Glutamatergic neuron (in vitro differentiated cells): ENCODE measurements at places on chromosomes 7 and 10.

DNA sequence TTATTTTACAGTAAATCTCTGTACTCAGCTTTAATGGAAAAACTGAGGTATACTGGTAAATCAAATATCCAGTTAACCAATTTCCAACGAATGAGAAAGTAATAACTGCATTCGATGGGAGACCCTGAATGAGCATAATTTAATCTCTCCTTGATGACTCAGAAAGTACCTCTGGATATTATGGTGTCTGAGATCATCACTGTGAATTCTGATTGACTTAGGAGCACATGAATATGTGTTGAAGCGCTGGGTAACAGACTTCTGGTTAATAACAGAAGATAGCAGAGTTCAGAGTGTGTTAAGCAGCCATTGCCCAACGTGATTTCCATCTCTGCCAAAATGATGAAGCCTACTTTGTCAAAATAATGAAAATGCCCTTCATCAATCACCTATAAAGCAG, 116.6 kb downstream of the NRP1 start:
- H3K4me3 ChIP-seq, result no peak overlapping the region
- H3K27me3 ChIP-seq, result peaks cover 2% of the 10 kb centered on the region
- H3K36me3 ChIP-seq, result peaks cover 22% of the 10 kb centered on the region

DNA sequence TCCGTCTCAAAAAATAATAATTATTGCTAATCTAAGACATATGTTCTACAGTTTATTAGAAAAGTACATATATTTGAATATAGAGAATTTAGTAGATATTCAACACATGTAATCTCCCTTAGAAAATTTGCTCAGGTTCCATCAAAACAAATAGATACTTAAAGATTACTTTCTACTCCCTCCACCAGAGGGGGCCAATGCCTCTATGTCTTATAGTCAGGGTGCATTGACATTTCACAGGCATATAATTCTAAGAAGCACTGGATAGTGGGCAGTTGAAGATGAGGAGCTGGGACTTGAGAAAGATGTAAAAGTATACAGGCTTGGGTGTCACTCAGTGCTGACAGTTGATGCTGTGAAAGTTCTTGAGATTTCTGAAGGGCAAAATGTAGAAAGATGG, 301.6 kb upstream of the HPS1 start:
- no peaks in the 10 kb centered on the region for H3K36me3 ChIP-seq
- DNase-seq, result peak; percentile 21
- no peak overlapping the region for H3K27ac ChIP-seq
- no peaks in the 10 kb centered on the region for H3K4me1 ChIP-seq

- no peak for DNase-seq
- no peaks in the 10 kb centered on the region for H3K27me3 ChIP-seq
- H3K36me3 ChIP-seq, result no peaks in the 10 kb centered on the region
Measured at GRCh38 chr7:41882745-41883420, 180.0 kb upstream of the INHBA start.

DNA sequence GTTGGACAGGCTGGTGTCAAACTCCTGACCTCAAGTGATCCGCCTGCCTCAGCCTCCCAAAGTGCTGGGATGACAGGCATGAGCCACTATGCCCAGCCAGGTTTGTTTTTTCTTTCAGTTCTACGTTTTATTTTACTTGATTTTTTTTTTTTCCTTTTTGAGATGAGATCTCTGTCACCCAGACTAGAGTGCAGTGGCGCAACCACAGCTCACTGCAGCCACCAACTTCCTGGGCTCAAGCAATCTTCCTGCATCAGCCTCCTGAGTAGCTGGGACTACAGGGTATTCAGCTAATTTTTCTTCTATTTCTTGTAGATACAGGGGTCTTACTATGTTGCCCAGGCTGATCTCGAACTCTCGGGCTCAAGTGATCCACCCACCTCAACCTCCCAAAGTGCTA, 24.3 kb downstream of the GDI2 start:
- no peak overlapping the region for H3K27ac ChIP-seq
- H3K4me1 ChIP-seq, result peaks cover 2% of the 10 kb centered on the region
- no peak for DNase-seq
- H3K27me3 ChIP-seq, result no peaks in the 10 kb centered on the region

DNA sequence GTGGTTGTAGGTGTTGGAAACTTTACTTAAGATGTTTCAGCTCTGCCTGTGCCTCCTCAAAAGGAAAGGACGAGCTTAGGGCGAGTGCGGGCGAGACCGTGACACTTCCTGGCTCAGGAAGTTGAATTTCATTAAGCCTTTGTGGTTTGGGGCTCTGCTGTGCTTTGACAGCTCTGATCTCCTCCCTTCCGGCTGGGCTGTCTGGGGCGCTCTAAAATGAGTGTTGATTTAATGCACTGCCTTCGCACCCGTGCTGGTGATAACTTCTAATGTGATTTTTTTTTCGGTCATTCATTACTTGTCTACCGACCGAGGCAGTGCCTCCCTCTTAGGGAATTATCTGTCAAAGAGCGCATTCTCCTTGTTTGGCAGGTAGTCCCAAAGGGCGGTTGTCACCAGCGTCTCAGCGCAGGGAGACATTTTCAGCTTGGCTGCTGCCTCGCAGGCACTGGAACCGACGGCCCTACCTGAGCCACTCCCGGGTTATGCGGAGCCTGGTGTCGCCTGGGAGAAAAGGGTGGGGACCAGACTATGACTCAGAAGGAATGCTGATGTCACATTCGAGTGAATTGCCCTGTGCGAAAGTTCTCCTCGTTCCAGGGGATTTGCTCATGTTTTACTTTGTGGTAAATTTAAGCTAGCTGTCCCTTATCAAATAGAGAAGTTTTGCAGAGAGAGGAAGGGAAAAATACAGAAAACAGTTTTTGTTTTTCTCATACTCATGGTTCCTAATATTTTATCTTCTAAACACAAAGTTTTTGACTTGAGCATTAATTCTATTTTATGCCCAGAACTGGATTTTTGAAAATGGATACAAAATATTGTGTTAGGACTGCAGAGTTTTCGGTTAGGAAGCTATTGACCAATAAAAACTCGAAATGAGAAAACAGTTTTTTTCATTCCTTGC, 920 bp downstream of the TES start:
- peaks cover 9% of the 10 kb centered on the region for H3K27me3 ChIP-seq
- peak overlapping the region; percentile 84 for H3K27ac ChIP-seq
- H3K36me3 ChIP-seq, result no peaks in the 10 kb centered on the region
- H3K4me1 ChIP-seq, result peaks cover 8% of the 10 kb centered on the region
- H3K4me3 ChIP-seq, result peak overlapping the region; percentile 98

- no peak overlapping the region for H3K4me3 ChIP-seq
- DNase-seq, result no peak
- no peaks in the 10 kb centered on the region for H3K27me3 ChIP-seq
- H3K4me1 ChIP-seq, result no peaks in the 10 kb centered on the region
- H3K27ac ChIP-seq, result no peak overlapping the region
- no peaks in the 10 kb centered on the region for H3K36me3 ChIP-seq
Measured at GRCh38 chr7:29857654-29858053, 51.3 kb downstream of the WIPF3 start.

- no peak overlapping the region for H3K27ac ChIP-seq
- no peak overlapping the region for H3K4me3 ChIP-seq
- DNase-seq, result no peak
- no peaks in the 10 kb centered on the region for H3K27me3 ChIP-seq
Measured at GRCh38 chr7:13524076-13524475, 465.4 kb downstream of the ETV1 start.

DNA sequence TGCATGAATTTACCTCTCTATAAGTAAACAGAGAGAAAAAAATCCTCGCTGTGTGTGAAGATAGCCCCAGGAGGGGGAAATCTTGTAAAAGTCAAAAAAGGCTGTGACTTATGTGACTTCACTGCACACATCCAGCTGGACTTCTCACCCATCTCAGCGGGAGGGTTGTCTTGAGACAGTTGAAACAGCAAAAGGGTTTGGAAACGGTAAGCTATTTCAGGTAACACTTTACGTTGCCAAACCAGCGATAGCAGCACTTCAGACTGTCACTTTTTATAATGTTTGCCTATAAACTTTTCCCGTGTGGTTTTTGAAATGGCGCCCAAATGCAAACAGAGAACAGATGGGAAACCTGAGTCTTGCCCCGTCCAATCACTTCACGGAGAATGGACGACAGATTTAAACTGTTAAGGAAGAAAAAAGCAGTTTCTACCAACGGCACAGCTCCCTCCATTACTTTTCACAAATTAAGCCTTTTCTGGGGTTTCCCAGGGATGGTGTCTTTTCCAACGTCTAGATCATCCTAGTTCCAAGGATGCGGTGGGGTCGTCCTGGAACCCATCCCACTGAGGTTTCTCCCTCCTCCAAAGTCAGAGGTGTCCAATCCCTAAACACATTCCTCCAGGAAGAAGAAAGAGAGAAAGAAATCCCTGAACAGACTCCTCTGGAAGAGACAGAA, 25.2 kb downstream of the FGFR2 start:
- H3K27me3 ChIP-seq, result peaks cover 3% of the 10 kb centered on the region
- no peak overlapping the region for H3K4me3 ChIP-seq
- H3K36me3 ChIP-seq, result no peaks in the 10 kb centered on the region
- no peak overlapping the region for H3K27ac ChIP-seq

DNA sequence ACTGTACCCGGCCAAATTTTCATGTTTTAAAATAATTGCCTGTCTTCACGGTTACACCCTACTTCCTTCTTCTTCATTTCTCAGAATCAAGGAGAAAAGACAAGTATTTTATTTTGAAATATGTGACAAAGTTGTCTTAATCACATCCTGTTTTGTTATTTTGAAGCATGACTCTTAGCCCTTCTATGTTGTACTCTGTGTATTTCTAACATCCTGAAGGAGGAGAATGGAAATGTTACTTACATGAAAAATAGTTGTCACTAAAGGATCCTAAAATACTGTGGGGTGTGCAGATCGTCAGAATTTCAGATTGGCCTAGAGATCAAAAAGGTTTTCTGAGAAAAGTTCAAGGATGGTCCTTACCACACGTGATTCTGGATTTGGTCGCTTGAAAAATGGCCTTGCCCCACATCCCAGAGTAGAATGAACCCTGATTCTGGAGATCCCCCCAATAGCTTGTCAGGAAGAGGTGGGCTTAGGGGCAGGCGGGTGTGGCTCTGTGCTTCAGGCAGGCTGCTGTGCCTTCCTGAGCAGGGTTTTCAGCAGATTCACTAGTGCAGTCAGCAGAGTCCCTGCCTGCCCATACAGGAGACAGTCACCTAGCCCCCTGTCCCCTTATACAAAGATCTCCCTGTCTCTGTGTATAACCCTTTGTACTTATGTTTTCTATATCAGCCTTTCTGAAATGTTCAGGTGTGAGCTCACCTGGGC, 8.6 kb downstream of the UPP1 start:
- DNase-seq, result no peak
- H3K4me3 ChIP-seq, result no peak overlapping the region
- H3K36me3 ChIP-seq, result peaks cover 9% of the 10 kb centered on the region

DNA sequence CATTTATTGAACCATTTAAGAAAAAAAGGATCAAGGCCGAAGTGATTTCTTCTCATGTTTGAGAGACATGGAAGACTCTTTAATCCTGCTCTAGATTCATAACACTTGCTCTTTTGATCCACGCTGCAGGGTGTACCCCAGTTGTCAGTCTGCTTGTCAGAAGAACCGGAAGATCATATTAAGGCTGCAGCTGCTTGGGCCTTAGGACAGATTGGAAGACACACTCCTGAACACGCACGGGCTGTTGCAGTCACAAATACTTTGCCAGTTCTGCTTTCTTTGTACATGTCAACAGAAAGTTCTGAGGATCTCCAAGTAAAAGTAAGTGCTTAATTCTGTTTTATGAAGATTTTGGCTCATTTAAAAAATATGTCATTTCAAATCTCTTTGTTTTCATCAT, 46.3 kb downstream of the SPAG6 start:
- H3K4me1 ChIP-seq, result no peaks in the 10 kb centered on the region
- peaks cover 1% of the 10 kb centered on the region for H3K27me3 ChIP-seq
- no peak overlapping the region for H3K4me3 ChIP-seq
- H3K27ac ChIP-seq, result no peak overlapping the region
- DNase-seq, result no peak

GRCh38 chr10:51918884-51919325, 219.5 kb upstream of the CSTF2T start:
- no peak overlapping the region for H3K27ac ChIP-seq
- H3K4me3 ChIP-seq, result no peak overlapping the region
- DNase-seq, result no peak
- H3K4me1 ChIP-seq, result peaks cover 18% of the 10 kb centered on the region
- no peaks in the 10 kb centered on the region for H3K27me3 ChIP-seq

DNA sequence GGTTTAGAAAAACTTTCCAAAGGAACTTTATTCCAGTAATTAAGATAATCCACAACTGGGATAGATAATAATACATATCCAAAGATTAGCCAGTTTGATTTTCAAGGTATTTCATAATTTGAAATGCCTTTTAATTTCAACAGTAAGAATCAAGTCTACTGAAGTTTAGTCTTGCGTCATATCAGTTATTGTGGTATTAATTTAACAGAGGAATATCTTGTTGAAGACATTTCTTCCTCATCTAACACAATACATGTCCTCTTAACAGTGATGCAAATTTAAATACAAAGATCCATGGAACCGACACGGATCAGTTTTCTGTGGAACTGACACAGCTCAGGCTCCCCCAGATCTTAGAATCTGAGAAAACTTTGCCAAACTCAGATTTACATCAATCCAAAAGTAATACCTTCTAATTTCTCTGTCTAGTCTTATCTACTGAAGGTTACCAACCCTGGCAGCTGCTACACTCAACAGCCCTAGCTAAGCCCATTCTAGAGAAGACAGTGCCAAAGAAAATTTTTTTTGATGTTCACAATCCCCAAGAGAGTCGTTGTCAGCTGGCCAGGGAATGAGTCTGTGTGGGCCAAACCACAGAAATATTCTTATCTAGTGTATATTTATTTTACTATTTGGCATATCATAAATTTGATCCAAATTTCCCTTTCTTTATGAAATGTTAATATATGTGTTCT, 365.2 kb upstream of the MEOX2 start:
- no peak for DNase-seq
- no peak overlapping the region for H3K4me3 ChIP-seq
- peaks cover 4% of the 10 kb centered on the region for H3K4me1 ChIP-seq
- H3K27ac ChIP-seq, result no peak overlapping the region
- H3K27me3 ChIP-seq, result no peaks in the 10 kb centered on the region
- no peaks in the 10 kb centered on the region for H3K36me3 ChIP-seq

GRCh38 chr7:87148332-87148955, 3.8 kb upstream of the DMTF1 start:
- H3K27ac ChIP-seq, result no peak overlapping the region
- no peak overlapping the region for H3K4me3 ChIP-seq
- H3K27me3 ChIP-seq, result peaks cover 10% of the 10 kb centered on the region

- H3K27me3 ChIP-seq, result peaks cover 3% of the 10 kb centered on the region
- H3K36me3 ChIP-seq, result peaks cover 4% of the 10 kb centered on the region
- DNase-seq, result no peak
- no peaks in the 10 kb centered on the region for H3K4me1 ChIP-seq
- no peak overlapping the region for H3K27ac ChIP-seq
Measured at GRCh38 chr7:69269806-69270205, 328.5 kb upstream of the AUTS2 start.

GRCh38 chr10:97656777-97657176, 16.3 kb downstream of the PI4K2A start:
- peaks cover 4% of the 10 kb centered on the region for H3K27me3 ChIP-seq
- H3K27ac ChIP-seq, result no peak overlapping the region
- no peak overlapping the region for H3K4me3 ChIP-seq
- H3K4me1 ChIP-seq, result peaks cover 7% of the 10 kb centered on the region
- H3K36me3 ChIP-seq, result no peaks in the 10 kb centered on the region
- no peak for DNase-seq

- H3K4me1 ChIP-seq, result peaks cover 7% of the 10 kb centered on the region
- H3K36me3 ChIP-seq, result peaks cover 4% of the 10 kb centered on the region
- peaks cover 4% of the 10 kb centered on the region for H3K27me3 ChIP-seq
- no peak for DNase-seq
- peak overlapping the region; percentile 76 for H3K27ac ChIP-seq
Measured at GRCh38 chr10:100008708-100009282, 952 bp downstream of the DNMBP start.
